ENCODE measurements at places on chromosomes 3 and 15.

DNA sequence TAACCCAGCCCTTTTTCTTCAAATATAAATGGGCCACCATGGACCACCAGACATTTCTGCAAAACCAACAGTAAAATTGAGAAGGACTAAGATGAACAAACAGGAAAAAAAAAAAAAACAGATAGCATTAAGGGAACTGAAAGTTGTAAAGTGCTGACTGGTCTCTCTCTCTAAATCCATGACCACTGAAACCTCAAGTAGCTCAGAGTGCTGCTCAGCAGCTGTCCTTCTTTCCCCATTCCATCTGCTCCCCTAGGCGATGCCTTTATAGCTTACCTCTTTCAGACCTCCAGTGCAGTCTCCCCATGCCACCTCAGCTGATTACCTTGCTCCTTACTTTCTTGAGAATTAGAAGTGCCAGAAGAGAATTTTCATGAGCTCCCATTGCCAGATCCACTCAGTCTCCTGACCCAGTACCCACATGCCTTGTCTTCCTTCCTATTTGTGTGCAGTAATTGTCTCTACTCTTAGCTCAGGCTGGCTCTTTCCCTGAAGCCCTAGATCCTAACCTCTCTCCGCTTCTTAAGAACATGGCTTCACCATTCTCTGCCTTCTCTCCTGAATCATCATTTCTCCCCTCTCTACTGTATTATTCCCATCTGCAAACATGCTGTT, 23.9 kb upstream of the XIRP1 start:
- DNase-seq, result no peak

- DNase-seq, result no peak
Measured at GRCh38 chr3:196175116-196175625, 36.0 kb downstream of the ZDHHC19 start.

DNA sequence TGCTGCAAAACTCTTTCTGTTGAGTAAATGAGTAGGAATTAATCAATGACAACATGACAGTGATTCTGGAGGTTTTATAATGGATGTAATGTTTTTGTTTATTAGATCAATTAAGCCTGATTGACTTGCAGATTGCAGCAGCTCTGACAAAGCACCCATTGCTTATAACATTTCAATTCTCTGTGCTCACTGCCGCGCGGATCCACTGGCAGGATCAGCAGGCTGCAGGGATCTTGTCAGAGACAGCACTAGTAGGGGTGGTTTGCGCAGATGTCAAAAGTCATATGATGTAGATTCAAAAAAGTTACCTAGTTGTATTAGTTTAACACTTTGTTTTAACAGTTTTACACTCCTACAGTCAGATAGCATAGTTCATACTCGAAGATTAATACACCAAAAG, 93.4 kb downstream of the MBNL1 start:
- no peak for DNase-seq

DNA sequence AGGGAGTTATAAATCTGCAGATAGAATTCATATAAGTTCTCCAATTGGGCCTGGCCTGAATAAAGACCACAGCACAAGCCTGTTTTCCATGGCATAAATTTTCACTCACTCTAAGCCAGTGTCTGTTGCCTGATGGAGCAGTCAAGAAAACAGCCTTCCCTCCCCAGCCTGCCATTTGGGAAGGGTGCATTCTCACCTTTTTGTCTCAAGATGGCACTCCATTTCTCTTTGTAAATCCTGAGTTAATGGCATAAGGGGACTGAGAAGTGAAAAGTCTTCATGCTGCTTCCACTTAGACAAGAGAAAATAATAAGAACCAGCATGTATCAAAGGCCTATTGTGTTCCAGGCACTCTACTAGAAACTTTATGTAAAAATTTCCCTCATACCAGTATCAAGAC, 115.6 kb upstream of the MANF start:
- no peak for DNase-seq

GRCh38 chr3:48826451-48826850, 21.2 kb downstream of the PRKAR2A start:
- DNase-seq, result no peak

DNA sequence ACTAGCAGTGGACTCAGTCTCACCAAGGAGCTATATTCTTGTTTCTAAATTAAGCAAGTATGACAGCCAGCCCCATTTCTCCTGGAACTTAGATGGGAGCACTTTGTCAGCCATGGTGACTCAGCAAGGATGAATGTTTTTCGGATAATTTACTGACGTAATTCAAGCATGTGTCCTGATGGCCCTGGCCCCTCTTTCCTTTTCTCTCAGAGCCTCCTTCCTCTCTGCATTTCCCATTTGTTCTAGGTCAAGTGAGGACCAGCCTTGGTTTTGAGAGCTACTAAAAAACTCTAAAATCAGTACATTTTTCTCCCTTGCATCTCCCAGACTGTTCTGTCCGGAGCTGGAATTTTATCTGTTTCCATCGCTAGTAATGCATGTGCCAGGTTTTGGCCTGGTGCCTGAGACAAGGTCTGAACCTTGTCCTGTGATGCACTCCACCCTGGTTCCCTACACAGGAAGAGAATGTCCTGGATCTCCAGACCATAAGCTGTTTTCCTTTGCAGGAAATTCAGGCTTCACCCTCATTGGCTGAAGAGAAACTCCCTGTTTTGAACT, 256.6 kb upstream of the ROPN1 start:
- no peak for DNase-seq

GRCh38 chr15:89555768-89556167, 19.5 kb upstream of the TICRR start:
- no peak for DNase-seq

- DNase-seq, result no peak
Measured at GRCh38 chr15:40878785-40879184, 4.8 kb upstream of the RHOV start.

DNA sequence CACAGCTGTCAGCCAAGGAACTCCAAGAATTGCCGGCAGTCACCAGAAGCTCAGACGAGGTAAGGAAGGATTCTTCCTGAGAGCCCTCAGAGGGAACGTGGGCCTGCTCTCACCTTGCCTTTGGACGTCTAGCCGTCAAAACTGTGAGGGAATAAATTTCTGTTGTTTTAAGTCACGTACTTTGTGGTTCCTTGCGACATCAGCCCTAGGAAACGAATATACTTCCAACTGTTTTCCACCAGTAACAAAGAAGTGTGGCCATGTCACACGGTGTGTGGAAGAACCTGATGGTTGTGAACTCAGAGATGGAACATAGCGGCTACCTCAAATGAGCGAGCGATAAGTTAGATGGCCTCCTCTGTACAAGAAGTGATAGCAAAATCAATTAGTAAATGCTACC, 41.0 kb upstream of the B3GNT5 start:
- DNase-seq, result no peak

DNA sequence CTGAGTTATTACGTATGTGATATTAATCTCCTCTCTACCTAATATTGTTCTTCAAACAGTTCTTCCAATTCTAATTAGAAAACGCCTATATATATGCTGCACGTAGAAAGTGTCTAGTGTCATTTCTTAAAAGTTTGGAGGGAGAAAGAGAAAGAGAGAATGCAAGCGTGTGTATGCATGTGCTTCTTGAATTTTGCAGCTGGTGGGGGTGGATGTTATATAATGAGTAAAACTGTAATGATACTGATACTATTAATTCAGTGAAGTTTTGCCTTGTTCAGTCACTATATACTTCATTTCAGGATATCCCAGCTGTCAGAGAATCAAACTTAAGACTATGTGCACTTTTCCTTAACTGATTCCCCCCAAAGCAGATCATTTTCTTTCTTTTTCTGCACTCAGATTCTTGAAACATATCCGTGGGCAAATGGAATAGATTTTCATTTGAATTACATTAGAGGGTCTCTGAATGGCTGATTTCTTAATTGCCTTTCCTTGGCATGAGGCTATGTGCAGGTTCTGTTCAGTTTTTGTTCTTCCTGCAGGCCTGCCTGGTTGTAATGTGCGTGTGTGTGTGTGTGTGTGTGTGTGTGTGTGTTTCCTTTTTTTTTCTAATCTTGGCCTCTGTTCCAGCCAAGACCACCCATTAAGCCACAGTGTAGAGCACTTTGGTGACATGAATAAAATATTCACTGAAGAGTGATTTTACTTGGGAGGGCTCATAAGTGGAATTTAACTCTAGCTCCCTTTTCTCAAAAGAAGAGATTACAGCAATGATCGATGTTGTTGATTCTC, 617.5 kb downstream of the RBMS3 start:
- no peak for DNase-seq

GRCh38 chr15:39281094-39281493, 299.8 kb upstream of the THBS1 start:
- no peak for DNase-seq

- no peak for DNase-seq
Measured at GRCh38 chr15:55721554-55722185, 21.3 kb downstream of the PRTG start.

DNA sequence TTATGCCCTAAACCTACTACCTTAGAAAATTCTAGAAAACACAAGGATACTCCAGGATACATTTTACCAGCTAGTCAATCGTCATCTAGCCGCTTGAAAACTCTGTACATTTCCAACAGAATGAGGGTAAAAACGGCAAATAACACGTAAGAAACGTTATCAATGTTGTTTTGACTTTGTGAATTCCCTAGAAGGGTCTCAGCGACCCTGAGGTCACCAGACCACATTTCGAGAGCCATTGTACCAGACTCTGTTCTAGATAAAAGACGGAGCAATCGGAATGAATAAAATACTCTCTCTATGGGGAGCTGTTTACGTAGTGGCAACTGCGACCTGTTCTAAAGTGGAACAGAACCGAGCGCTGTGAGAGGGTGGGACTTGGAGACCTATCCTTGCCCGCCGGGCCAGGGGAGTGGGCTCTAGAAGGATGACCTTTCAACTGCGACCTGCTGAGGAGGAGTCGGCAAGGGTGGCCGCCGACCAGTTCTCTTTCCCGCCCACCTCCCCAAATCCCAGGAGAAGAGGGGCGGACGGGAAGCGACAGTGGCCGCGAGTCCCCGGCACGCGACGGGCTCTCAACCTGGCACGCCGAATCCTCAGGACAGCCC, 778 bp upstream of the AP4E1 start:
- peak; percentile 27 for DNase-seq

DNA sequence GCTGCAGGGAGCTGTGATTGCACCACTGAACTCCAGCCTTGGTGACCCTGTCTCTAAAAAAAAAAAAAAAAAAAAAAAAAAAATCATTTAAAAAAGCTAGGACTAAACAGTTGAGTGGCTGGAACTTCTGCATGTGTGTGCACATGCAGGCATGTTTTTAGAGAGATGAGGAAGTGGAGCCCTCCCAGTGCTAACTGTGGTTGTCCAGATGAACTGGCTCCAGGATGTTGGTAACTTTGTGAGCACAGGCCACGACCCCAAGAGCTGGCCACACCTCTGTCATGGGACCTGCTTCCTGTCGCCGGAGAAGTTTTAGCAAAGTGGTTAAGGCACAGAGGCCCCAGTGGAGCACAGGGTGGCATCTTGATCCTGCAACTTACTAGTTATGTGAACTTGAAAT, 27.0 kb downstream of the CHCHD6 start:
- no peak for DNase-seq

DNA sequence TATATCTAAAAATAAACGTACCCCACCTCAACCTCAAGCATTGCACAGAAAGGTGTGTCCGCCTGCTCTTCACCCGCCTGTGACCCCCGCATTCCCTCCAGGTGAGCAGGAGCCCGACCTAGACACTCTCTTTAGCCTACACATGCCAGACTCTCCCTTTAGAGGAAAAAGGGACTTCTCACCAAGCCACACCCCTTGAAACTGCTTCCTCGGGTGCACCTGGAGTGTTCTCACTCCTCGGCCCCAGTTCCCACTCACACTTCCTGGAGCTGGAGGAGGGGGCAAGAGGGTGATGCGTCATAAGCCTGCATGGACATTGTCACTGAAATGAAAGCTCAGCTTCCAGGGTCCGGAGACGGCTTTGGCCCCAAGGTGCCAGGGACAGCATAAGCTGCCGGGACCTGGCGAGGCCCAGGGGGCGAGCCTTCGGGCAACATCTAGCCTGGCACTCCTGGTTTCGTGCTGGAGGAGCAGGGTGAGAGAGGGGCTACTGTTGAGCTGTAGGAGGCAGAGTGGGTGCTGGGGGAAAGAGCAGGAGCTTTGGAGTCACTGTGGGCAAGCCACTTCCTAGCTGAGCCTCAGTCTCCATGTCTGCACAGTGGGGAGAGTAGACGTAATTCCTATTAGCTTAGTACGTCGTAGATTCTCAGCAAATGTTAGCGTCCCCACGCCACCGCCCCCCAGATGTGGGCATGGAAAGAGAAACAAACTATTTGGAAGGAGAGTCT, 9.8 kb upstream of the MUC4 start:
- no peak for DNase-seq

DNA sequence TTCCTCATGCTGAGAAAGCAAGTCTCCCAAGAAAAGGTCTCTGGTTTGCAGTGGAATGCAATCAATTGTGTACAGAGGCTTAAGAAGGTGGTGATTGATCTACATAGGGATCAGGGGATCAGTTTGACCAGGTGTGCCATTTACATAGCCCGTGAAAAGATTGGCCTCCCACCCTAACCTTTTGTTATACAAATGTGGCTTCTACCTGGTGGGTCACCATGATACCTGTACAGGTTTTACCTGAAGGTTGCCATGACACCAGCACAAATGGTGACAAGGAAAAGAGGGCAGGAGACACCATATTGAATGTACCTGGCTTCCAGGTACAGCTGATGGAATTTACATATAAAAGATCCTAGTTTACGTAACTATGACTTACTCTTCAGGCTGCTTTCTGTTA, 25.5 kb upstream of the TEX55 start:
- DNase-seq, result no peak

DNA sequence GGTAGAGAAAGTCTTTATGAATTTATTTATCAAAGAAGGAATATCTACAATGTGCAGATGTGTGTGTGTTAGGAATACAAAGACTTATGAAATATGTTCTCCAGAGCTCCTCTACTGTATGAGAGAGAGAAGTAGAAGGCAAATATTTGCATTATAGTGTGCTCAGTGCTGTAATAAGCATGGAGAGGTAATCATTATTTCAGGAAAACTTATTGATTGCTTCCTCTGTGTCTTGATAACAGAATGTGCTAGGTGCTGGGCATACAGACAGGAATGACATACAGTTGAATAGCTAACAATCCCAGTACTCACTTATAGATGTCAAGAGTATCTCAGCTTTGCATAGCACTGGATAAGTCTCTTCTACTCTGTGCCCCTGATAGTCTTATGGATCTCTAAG, 30.2 kb downstream of the ATG7 start:
- no peak for DNase-seq

GRCh38 chr3:72102112-72102616, 317.2 kb upstream of the PROK2 start:
- no peak for DNase-seq

- no peak for DNase-seq
Measured at GRCh38 chr3:143269741-143270140, 150.2 kb downstream of the CHST2 start.

DNA sequence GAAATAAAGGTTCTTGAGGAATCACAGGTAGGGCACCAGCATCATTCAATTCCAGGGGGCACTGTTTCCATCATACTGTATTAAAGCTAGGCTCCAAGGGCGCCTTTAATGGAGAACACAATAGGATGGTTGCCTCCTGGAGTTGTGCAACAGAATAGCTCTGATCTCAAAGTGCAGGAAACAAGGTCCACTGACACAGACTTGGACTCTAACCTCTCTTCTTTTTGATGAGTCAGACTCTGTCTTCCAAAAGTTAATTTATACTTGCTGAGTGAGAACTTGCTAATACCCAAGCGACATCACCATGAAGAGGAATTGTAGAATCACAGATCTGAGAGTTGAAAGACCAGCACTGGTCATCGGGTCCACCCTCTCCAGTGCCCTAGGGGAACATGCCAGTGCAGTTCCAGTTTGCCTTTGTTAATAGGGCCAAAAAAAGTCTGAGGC, 94.4 kb upstream of the PHLDB2 start:
- DNase-seq, result no peak

Measured in stimulated activated CD8-positive, alpha-beta memory T cell treated with anti-CD3 and anti-CD28 coated beads, Interleukin-4, amount 100 ng/mL, for 4 hours (primary cell).